ENCODE measurements at places on chromosomes 16 and 17.

GRCh38 chr16:87160701-87161337 lies 156.4 kb downstream of the C16orf95 start:
- no peak for DNase-seq

- no peak for DNase-seq
Observed at GRCh38 chr16:79874391-79874790, 273.9 kb upstream of the MAF start.

DNA sequence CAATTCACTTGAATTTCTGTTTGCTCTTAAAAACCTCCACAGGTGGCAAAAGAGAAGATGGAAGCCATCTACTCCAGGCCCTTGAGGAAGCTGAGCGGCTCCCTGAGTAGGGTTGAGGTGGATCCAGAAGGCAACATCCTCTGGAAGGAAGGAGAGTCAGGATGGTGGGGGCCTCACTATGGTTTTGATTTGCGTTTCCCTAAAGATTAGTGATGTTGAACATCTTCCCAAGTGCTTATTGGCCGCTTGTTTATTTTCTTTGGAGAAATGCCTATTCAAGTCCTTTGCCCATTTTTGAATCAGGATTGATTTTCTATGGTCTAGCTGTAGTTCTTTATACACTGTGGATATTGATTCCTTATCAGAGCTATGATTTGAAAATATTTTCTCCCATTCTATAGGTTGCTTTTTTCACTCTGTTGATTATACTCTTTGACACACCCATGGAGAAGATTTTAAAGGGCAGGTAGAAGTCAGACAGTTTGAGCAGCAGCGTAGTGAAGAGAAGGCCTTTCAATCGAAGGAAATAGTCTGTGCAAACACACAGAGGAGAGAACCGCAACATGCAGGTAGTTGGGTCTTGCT lies 58.6 kb downstream of the WSB1 start:
- no peak for DNase-seq

DNA sequence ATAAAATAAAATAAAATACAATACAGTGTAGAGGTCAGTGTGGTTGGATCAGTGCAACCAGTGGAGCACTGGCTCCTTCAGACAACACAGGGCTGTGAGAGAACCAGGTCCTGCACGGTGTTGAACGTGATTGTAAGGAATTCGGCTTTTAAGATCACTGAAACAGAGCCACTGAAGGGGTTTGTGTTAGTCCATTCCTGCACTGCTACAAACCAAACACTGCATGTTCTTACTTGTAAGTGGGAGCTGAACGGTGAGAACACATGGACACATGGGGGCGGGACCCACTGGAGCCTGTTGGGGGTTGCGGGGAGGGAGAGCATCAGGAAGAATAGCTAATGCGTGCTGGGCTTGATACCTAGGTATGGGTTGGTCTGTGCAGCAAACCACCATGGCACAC lies 193.2 kb upstream of the AXIN2 start:
- DNase-seq, result no peak

GRCh38 chr16:55324285-55325079 lies 479 bp downstream of the IRX6 start:
- DNase-seq, result no peak

GRCh38 chr16:51818342-51818944 lies 667.4 kb upstream of the SALL1 start:
- DNase-seq, result no peak

DNA sequence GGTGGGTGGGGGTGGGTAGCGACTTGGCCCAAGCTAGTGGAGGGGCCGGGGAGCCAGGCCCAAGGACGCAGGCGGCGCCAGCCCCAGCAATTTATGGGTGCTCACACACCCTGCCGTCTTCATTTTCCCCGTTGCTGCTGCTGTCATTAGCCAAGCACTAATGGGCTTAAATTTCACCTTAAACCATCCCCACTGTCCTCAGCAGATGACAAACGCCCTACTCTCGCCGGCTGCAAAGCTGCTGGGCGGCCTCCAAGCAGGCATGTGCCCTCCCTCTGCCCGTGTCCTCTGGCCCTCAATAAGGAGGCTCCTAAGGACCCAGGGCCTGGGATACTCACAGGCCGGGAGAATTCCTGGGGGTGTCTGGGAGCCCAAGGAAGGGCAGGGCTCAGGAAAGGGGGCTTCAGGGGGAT lies 66.1 kb downstream of the SREBF1 start:
- no peak for DNase-seq

GRCh38 chr17:18877104-18877645 lies 19.2 kb downstream of the PRPSAP2 start:
- DNase-seq, result no peak

DNA sequence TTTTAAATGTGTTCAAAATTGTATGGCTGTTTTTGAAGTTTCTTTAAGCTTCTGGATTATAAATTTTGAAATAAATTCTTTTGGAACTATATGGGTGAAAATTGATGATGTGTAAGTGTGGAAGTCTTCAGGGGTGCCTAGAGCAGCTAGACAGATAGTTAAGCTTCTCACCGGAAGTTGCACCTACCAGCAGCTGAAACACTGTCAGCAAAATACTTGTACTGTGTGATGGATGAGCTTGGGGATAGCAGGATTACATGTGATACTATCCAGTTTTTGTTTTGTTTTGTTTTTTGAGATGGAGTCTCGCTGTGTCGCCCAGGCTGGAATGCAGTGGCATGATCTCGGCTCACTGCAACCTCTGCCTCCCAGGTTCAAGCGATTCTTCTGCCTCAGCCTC lies 19.7 kb downstream of the RBL2 start:
- no peak for DNase-seq

- DNase-seq, result no peak
Observed at GRCh38 chr17:39144416-39144840, 7.0 kb downstream of the PLXDC1 start.

DNA sequence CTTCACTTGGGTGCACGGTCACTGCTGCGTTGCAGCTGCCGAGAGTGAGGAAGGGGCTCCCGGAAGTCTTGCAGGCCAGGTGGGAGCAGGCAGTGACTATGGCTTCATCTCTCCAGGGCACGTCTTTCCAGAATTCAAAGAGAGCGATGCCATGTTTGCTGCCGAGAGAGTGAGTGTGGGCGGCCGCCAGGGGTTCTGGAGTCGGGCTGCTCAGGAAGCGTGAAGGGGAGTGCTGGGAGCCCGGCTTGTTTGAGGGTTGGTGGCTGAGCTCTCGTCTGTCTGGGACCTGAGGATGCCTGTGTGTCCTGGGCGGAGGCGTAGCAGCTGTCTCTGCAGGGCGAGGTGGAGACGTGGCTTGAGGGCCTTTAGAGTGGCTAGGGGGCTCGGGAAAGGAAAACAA lies 6.3 kb downstream of the HGS start:
- DNase-seq, result no peak

- DNase-seq, result no peak
Observed at GRCh38 chr17:1142561-1142971, 37.2 kb downstream of the ABR start.

DNA sequence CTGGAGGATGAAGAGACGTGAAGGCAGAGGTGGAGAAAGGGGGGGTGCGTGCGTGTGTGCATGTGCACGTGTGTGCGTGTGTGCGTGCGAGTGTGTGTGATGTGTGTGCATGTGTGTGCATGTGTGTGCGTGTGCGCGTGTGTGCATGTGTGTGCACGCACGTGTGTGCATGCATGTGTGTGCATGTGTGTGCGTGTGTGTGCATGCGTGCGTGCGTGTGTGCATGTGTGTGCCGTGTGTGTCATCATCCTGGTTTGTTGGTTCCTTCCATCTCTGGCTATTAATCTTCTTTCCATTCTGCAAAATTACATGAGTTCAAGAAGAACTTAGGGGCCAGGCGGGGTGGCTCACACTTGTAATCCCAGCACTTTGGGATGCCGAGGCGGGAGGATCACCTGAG lies 17.0 kb upstream of the RPL38 start:
- no peak for DNase-seq

DNA sequence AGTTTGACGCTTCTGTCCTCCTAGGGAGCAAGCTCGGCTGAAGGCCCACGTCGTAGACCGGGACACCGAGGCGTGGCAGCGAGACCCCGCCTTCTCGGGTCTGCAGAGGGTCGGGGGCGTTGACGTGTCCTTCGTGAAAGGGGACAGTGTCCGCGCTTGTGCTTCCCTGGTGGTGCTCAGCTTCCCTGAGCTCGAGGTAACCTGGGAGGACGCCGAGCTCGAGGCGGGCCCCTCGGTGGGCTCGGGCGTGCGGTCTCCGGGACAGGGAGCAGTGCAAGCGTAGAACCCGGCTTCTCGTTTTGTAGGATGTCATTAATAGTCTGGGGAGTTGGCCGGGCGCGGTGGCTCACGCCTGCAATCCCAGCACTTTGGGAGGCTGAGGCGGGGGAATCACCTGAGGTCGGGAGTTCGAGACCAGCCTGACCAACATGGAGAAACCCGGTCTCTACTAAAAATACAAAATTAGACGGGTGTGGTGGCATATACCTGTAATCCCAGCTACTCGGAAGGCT lies 715 bp downstream of the ENDOV start:
- DNase-seq, result no peak

- no peak for DNase-seq
Observed at GRCh38 chr16:53090286-53090590, 35.4 kb downstream of the CHD9 start.

DNA sequence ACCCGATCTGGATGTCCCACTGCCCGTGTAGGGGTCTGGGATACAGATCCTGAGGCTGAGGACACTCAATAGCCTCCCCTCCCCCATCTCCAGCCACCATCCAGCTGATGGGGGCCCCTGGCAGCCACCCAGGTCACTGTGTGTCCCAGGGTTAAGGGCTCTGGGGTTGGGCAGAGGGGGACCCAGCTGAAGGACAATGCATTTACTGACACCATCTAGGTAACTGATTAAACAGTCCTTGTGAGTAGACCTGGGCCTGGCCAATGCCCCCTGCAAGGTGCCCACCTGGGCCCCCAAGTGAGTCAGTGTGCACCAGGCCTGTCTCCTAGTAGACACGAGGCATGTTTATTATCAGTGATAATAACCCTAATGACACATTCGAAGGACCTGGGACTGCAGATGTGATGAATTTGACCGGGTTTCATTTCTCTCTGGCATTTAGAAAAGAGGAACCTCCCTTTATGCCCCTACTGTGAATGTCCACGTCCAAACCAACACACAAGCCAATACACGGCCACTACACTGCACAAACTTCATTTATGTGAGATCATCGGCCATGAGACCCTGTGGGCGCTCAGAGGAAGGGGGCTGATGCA lies 261.9 kb upstream of the FOXF1 start:
- DNase-seq, result no peak

GRCh38 chr16:82583422-82583821 lies 43.3 kb upstream of the CDH13 start:
- DNase-seq, result no peak

GRCh38 chr17:78034429-78035091 lies 76.1 kb downstream of the TNRC6C start:
- no peak for DNase-seq

GRCh38 chr16:67730326-67730725 lies 11.2 kb upstream of the GFOD2 start:
- no peak for DNase-seq

DNA sequence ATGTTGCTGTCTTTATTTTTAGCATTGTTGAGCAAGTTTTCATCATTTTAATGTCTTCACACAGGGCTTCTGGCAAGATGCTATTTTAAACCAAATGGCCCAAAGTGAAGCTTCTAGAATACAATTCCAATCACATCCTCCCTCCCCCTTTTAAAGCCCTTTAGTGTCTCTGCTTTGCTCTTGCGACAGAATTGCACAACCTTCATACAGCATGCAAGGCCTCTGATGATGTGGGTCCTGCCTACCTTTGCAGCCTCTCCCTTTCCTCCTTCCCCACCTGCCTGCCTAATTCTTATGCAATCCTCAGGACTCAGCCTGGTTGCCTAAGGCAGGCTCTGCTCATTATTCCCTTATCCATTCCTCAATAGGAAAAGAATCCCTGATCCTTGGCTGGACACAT lies 381.7 kb downstream of the SLC39A11 start:
- no peak for DNase-seq

DNA sequence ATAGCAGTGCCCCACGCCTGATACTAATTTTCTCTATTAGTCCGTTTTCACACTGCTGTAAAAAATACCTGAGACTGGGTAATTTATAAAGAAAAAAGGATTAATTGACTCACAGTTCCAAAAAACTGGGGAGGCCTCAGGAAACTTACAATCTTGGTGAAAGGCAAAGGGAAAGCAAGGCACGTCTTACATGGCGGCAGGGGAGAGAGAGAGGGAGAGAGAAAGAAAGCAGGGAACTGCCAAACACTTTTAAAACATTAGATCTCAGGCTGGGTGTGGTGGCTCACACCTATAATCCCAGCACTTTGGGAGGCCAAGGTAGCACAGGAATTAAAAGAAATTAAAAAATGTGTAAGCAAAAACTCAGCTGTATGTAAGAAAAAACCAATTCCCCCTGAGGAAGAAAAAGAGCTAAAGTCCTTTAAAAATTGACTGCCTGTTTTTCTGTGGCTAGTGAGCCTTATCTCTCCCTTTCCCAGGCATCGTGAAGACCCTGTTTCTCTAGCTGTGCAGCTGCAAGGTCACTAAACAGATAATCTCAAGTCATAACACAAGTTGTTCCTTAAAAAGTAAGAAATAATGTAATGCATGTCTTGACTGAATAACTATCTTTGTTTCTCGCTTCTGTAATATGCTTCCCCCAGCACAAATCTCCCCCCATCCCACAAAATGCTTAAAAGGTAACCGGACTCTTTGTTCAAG lies 14.0 kb downstream of the ZSCAN10 start:
- DNase-seq, result no peak

DNA sequence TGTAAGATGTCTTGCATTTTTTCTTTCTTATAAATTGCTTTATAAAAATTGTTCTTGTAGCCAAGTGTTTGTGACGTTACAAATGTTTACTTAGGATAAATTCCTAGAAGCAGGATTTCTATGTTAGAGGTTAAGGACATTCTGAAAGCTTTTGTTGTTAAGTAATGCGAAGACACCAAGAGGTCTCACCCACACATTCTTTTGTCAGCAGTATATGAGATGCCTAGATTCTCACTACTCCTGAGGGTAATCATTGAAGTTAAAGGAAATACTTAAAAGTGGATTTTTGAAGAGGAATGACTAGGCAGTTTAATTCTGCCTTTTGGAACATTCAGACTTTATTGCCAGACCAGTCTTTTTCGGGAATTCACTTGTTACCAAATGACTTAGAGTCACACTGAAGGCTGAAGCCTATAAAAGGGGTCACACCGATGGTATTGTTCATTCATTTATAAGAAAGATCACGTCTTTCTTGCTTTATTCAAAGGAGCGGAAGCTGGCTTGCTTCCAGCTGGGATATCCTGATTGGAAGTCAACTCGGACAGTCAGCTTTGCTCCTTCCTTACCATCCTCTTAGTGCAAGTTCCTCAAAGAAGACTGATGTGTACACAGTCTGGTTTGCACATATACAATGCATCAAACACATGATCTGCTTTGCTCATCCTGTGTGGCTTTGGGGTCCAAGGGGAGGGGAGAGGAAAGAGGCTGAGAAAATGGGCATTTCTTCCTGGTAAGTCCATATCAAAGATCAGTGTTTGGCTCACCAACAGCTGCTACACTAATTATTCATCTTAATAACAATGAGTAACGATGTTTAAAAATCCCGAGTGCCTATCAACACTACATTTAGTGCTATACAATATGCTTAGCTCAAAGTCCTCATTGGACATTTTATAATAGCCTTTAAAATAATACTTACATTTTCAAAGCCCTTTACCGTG lies 160.0 kb downstream of the MAP2K6 start:
- DNase-seq, result no peak
